Naive thymus-derived CD8-positive, alpha-beta T cell (primary cell): ENCODE measurements at places on chromosomes 7 and 10. TPM values are rescaled to one million over a fixed set of nuclear protein-coding genes. Genes with fewer than 3 reads are reported as not detected.

CALML5 gene
- not detected for total RNA-seq

DNA sequence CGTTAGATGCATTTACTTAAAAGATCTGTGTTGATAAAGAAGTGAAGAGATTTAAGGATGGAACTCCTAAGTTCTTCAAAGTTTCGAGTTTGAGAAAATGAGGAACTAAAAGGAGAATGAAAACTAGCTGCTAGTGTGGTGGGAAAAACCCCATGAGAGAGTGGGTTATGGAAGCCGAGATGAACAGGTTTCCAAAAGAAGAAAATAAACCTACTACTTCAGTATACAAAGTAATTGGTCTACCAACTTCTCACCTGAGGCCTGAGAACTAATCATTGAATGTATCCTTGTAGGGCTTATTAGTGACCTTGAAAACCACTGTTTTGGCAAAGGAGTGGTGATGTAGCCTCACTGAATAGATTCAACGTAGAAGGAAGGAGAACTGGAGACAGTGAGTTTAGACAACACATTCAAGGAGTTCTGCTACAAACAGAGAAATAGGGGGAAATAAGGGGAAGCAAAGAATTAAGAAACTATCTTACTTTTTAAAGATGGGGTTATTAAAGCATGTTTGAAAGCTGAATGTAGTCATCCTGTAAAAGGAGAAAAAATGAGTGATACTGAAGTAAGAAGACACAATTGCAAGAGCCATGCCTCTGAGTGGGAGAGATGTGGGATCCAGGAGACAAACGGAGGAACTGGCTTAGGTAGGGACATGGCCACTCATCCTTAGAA lies 50.8 kb downstream of the CH25H start:
- no peak for DNase-seq

- DNase-seq, result no peak
Measured at GRCh38 chr7:36088553-36088952, 64.5 kb upstream of the EEPD1 start.

- no peak for DNase-seq
Measured at GRCh38 chr7:117759950-117760640, 113.1 kb downstream of the CTTNBP2 start.

DNA sequence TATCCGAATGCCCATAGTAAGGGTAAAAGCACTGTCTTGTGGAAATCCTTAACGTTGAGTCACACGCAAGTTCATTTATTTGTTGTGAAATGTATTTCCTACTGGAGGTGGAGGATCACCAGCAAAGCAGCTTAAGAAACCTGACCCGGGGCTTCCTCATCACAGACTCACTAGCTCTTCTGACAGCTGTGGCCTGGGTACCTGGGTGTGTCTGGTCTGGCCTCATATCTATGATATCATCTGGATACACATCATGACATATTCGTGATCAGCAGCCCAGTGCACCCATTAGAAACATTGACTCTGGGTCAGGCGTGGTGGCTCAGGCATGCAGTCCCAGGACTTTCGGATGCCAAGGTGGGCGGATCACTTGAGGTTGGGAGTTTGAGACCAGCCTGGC lies 8.8 kb downstream of the DRGX start:
- DNase-seq, result no peak

CNTNAP2 gene
- total RNA-seq, result 1.5 TPM

ELAPOR2 gene
- total RNA-seq, result 8.6 TPM

ITPRID1 gene
- total RNA-seq, result not detected

FAM24B gene
- 18.5 TPM for total RNA-seq

GRCh38 chr7:14195871-14196270 lies 206.4 kb upstream of the ETV1 start:
- no peak for DNase-seq

DNA sequence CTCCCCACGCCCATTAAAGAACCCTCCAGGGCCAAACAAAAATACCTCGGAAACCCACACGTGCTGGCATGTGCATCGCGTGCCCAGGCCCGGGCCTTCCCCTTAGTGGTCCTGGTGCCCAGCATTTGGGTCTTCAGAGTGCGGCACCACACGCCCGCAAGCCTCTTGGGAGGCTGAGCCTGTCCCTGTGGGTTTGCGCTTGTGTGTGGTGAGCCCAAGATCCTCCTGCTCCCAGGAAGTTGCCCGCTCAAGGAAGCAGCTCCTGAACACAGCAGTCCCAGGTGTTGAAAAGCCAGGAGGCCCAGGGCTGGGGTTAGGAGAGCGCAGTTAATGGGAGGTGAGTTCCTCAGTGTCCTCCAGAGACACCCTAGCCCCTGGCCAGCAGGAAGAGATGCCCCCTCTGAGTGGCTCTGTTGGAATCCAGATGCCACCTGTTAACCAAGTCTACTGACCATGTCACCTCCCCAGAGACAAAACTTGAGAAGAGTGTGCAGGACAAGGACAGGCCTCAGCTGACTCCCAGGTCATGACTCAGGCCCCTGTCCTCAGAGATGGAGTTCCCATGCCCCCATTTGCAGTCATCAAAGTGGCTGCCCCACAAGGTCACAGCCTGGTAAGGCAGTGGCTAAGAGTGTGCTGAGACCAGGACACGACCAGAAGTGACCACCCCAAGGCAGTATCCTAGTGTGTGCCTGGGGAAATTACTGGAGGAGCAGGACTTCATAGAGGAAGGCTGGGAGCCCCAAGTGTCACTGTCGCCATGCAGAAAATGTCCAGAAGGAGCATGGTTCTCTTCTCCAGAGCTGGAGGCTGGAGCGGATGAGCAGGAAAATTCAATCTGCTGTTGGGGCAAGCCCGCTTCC lies 5.2 kb downstream of the FZD9 start:
- no peak for DNase-seq

DNA sequence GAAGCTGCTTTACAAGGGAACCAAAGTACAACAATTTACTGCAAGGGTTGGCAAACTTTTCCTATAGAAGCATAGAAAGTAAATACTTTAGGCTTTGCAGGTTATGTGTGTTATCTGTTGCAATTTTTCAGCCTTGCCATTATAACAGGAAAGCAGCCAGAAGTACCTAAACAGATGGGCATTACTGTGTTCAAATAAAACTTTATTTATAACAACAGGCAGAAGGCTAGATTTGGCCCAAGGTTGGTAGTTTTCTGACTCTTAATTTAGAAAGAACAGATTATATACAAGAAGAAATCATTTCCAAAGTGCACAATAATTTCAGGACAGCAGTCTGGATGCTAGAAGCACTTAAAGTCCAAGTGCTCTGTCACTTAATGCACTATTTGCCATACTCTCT lies 307.1 kb downstream of the ANKRD7 start:
- DNase-seq, result no peak

DNA sequence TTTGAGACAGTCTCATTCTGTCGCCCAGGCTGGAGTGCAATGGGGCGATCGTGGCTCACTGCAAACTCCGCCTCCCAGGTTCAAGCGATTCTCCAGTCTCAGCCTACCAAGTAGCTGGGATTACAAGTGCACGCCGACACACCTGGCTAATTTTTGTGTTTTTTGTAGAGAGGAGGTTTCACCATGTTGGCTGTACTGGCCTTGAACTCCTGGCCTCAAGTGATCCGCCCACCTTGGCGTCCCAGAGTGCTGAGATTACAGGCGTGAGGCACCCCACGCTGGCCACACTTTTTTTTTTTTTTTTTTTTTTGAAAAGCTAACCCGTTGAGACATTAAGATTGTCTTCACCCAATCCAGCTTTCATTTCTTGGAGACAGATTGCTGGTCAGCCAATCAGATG lies 2.1 kb downstream of the ZNF273 start:
- no peak for DNase-seq

DNA sequence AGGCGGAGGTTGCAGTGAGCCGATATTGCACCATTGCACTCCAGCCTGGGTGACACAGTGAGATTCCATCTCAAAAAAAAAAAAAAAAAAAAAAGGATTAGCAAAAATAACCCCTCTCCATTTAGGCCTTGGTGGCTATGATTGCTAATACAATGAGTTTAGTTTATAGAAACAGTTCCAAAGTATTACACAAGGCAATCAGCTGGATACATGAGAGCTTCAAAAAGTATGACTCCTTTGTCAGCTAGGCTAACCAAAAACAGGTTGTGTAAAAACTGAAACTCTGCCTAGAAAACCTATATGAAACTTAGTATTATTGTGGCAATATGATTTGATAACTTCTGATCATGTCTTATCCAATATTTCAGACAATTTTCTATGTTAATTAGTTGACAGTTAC lies 57.2 kb downstream of the SUGCT start:
- no peak for DNase-seq

GRCh38 chr10:43710772-43711471 lies 62.2 kb upstream of the ZNF32 start:
- DNase-seq, result no peak

DNA sequence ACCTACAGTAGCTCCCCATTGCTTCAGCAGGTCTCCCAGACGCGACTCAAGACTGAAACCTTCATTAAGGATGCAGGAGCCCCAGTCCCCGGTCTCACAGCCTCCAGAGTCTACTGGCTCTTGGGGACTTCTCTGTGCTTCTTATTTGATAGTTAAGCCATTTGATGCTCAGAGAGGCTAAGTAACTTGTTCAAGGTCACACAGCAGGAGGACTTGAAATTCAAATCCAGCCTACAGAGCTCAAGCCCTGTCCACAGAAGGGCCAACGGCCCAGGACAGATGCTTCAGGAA lies 21.2 kb upstream of the ZMIZ1 start:
- no peak for DNase-seq

GRCh38 chr7:77531038-77531437 lies 6.1 kb upstream of the PTPN12 start:
- no peak for DNase-seq

UTF1 gene
- total RNA-seq, result not detected

RTKN2 gene
- total RNA-seq, result 0.44 TPM

DNA sequence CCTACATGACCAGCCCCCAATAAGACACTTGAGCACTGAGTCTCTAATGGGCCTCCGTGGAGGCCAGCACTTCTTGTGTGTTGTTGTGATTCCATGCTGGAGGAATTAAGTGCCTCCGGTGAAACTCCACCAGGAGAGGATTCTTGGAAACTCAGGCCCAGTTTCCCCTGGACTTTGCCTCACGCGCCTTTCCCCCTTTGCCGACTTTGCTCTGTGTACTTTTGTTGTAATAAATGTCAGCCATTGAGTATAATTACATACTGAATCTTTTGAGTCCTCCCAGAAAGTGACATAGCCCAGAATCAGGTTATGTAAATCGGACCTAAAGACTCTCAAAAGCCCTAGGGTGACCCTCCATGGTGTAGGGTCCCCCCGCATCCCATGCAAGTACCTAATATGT lies 82.4 kb downstream of the DLG5 start:
- no peak for DNase-seq
